ENCODE measurements at places on chromosomes 1 and 21.

- no peak for DNase-seq
Measured at GRCh38 chr1:111488669-111489068, 14.8 kb downstream of the ADORA3 start.

DNA sequence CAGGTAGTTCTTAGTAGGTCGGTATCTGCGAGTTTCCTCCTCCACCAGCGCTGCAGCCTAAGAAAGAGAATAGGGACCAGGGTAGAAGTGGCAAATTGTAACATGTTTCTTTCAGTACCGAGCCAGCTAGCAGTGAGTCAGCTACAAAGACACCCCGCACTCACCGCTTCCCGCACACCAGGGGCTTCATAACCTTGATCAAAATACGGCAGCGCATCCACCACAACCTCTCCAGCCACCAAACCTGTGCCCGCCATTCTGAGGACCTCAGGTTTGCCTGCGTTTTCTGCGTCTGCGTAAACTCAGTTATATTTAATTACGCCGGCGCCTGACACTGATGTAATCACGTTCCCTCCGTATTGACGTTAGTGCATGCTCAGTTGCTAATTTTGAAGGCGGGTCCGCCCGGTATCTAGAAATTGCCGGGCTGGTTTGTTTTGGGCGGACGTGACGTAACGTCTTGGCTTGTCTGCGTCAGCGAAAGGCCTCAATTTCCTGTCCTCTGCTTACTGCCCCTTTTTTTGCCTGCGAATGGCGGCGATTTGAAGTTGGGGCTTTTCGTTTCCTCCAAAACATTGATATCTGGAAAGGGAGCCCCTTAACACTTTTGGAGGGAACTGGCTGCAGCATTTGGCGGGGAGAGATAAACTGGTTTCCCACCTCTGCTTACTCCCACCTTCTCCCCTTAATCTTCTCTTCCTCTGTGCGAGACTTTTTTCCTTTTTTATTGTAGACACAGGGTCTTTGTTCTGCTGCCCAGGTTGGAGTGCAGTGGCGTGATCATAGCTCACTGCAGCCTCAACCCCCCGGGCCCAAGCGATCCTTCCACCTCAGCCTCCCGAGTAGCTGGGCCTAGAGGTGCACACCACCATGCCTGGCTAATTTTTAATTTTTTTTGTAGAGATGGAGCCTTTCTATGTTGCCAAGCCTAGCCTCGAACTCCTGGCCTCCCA, at the start of gene BCAS2:
TSS of gene BCAS2 (minus strand) at position 281 of the 953 bp plus-strand sequence. CDS start at position 257, 24 bp downstream.
- DNase-seq = peak; percentile 94

GRCh38 chr1:230237805-230238204, 170.8 kb downstream of the GALNT2 start:
- no peak for DNase-seq

DNA sequence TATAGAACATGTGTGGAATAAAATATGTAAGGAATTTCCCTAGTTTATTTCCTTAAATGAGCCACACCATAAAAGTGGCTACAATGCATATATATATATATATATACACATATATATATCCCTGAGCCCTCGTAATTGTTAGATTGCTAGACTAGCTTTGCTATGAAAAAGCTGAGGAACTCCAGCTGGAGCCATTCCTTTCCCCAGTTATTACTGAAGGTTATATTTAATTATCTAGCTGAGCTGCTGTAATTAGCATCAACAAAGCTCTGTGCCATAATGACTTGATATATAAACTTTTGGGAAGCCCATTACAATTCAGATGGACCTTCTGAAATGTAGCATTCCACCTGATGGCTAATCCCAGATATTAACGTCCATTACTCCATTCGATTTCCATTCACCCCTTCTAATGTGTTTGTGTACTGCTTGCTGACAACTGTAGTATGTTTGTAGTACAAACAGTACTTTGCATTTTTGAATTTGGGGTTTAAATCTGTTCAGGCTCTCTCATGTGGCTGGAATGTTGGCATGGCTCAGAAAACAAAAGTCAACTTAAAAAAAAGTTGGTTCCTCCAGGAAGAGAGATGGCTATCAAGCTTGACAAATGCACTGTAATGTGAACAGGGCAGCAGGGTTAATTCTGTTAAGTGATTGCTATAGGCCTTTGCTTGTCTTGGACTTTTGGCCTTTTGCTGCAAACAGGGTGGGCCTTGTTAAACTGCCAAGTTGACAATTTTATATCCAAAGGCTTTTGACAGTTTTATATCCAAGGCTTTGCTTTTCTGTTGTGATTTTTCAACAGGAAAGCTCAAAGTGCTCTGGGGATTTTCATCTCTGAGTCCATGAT, 170.0 kb downstream of the LTN1 start:
- DNase-seq = peak; percentile 34

DNA sequence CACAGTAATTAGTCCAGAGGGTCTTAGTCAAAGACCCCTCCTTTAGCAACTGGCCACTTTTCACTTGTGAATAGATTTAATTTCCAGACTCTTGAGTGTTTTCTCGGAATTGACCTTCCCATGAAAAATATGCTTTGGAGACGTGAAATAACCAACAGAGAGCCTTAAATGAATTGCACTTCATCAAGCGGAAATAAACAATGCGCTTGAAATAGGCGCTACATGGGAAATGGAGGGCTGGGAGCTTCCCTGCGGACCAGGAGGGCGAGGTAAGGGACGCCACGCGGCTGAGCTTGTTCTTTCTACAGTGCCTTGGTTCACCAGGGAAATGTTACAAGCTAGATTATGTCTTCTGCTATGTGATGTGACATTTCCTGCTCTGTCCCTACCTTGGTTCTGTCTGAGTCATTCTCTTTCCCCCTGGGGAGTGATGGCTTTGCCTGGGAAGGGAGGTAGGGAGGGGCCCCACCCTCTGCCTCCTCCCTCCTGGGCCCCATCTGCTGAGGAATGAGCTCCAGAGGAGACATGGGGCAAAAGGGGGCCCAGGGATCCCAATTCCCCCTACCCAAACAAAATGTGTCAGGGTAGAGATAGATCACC, 619.3 kb downstream of the PTPRU start:
- no peak for DNase-seq

GRCh38 chr1:248631354-248632008, 3.4 kb downstream of the OR2T11 start:
- DNase-seq = no peak

Measured in GM03348 (cell line).